Stimulated activated naive CD8-positive, alpha-beta T cell treated with anti-CD3 and anti-CD28 coated beads, Interleukin-15, Interleukin-2, amounts not matched to agents 100 U/mL and 50 U/mL, for 24 hours (primary cell): ENCODE measurements at places on chromosomes 12 and 14.

GRCh38 chr12:57803319-57803893 lies 15.1 kb downstream of the AVIL start:
- peak; percentile 34 for DNase-seq

- no peak for DNase-seq
Measured at GRCh38 chr12:466762-467161, 7.0 kb downstream of the B4GALNT3 start.

GRCh38 chr12:45890276-45890675 lies 100.1 kb downstream of the SCAF11 start:
- DNase-seq: no peak

GRCh38 chr12:113506867-113507266 lies 35.2 kb upstream of the LHX5 start:
- no peak for DNase-seq

DNA sequence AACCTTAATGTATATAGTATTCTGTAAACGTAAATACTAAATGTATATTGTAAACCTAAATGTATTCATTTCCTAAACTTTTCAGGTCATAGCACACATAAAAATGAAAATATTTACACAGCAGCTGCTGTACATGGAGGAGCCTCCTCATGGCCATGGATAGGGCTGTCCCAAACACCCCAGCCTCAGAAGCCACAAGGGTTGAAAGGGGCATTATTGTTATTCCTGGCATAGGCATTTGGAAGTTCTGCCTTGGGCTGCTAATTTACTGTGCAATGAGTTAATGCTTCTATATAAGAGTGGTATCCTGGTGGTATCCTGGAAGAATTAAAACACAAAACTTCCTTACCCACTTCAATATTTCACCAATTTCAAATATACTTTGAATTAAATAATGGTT lies 159.4 kb downstream of the SLC5A8 start:
- DNase-seq: no peak

DNA sequence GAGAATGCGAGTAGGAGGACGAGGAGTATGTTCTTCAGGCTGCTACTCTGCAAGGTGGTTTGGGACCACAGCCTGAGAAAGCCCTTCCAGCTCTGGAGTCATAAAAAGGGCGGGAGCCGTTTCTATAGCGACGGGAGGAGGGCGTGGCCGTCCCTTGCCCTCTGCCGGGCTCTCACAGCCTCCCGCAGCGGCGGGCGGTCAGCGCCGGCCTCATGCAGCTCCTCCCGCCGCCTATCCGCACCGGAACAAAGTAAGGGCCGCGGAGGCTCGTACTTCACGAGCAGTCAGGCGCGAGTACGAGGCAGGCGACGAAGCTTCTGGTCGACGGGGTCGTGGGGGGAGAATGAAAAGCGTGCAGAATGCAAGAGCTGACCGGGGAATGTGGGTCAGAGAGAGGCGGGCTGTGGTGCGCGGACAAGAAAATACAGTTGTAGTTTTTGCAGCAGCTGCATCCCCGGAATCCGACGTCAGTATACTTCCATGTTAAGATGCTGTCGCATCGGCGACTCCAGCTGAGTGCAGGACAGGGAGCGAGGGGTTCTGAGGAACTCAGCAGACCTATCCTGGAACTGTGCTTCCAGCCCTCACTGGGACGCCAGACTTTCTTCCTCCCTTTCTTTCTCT lies at the start of gene DYRK4:
TSS of gene DYRK4 (plus strand) at position 175 of the 624 bp plus-strand sequence. CDS start at position 213, 38 bp downstream.
- DNase-seq: no peak

- DNase-seq: no peak
Measured at GRCh38 chr14:70920608-70921007, 13.3 kb downstream of the PCNX1 start.

DNA sequence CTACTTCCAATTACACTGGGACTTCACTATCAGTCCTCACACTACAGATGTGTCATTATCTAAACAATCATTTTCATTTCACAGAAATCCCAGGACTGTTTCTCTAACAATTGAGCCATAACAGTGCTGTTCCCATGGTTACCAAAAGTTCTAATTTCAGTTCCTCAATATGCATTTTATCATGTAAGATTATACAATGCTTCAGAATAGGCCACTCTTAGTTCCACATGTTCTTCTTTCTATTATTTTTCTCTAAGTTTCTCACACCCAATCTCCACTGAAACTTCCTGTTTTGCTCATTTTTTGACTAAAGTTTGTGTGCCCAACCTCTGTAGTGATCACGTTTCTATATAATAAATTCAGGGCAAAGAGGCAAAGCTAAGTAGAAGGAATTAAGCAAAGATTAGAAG lies 185.8 kb downstream of the DUSP6 start:
- no peak for DNase-seq

DNA sequence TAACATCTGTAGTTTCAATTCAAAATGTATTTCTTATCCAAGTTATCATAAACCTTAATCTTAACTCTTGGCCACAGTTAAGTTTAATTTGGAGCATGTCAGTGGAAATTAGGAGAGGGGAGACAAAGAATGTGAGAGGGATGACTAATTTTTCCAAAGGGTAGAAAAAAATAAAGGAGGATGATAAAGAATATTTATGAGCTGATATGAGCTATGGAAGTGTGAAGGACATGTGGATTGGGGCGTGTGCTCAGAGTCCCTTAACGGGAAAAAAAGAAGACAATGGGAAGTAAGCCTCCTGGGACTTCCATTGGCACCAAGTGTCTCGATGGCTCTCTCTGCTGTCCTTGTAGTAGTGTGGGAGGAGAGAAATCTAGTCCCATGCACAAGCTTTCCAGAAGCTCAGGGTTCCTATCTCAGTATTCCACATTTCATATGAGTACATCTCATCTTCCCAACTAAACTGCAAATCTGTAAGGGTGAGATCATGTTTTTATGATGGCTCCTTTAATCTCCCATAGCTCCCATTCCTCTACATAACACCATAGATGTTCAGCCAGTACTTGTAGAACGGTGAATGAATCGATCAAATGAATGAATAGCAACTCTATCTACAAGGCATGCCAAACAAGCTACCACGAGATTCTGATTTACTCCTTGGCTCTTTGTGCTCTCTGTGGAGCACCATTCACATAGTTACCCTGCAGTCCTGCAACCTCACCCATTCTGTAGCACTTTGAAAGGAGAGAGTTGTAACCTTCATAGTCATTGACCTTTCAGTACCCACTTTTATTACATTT lies 27.4 kb downstream of the BCL2L14 start:
- DNase-seq: no peak

DNA sequence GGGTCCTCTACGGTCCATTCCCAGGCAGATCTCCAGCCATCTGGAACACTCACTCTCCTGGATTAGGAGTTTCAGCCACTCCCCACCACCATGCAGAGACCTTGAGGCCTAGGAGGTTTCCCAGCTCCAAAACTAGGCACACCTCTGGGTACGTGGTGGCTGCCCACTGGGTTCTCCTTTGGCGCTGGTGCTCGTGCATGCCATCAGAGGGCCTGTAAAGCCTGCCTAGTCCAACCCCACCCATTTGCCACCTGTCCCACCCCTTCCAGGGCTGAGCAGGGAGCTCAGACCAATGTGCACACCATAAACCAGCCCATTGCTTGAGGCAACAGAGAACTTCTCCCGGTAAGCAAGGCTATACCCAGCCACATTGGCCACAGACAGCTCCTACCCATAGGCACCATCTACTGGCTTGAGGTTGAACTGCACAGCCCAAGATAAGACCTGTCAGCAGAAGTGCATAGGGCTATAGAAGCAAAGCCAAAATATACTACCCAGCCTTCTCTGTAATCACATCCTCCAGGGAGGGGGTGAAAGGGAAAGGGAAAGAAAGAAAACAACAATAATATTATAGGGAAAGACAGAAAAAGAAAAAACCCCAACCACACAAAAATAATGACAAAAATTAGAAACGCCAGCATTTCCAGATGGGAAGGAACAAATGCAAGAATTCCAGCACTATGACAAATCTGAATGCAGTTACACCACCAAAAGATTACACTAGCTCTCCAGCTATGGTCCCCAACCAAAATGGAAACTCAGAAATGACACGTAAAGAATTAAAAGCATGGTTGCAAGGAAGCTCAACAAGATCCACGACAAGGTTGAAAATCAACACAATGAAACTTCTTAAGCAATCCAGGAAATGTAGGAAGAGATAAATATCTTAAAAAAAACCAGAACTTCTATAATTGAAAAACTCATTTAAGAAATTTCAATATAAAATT lies 111.9 kb upstream of the CCDC175 start:
- DNase-seq: peak; percentile 22

DNA sequence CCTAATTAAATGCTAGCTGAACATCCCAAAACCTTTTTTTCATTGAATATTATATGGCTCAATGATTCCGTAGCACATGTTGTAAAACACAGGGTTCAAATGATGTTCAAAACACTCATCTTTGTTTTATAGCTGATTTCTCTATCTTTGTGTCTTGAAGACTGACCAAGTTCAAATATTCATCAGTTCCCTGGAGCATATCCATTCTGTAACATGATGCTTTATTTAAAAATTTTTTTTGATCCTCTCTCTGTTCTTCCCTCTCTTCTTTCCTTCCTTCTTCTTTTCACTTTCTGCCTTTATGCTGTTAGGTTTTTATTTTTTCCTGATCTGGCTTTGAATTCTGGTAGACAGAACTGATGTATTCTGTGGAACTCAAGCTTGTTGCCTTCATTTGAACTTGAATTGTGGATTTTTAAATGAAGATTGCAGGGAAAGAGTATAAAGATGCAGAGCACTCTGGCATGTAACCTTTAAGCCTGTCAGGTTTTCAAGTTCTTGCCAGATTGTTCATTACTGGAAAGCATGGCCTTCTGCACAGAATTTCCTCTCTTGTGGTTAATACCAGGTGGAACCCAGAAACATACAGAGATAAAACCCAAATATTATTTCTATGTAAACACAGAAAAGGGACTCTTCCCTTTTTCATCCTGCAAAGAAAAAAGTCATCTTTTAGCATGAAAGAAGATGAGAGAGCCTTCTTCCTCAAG lies 39.5 kb downstream of the PROX2 start:
- DNase-seq: no peak

- DNase-seq: no peak
Measured at GRCh38 chr12:93991829-93992461, 156.4 kb upstream of the PLXNC1 start.

- DNase-seq: no peak
Measured at GRCh38 chr14:65210822-65211182, 108.5 kb upstream of the MAX start.

GRCh38 chr12:106527356-106527755 lies 55.4 kb upstream of the RFX4 start:
- DNase-seq: no peak

DNA sequence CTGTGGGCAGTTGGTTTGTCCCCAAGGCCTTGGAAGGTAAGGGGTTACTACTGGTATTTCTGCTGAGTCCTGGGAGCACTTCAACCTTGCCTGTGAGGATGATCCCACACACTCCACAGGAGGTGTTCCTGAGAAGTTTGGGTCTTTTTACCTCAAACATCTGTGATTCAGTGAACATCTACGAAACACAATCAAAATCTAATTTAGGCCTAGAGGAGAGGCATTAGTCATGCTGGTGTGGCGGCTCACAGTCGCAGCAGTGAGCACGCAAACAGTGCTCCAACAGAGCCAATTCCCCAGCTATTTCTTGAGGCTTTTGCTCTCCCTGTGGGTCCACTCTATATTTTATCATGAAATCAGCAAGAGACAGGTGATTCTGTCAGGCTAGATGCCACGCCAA lies 107.6 kb downstream of the APAF1 start:
- DNase-seq: no peak

DNA sequence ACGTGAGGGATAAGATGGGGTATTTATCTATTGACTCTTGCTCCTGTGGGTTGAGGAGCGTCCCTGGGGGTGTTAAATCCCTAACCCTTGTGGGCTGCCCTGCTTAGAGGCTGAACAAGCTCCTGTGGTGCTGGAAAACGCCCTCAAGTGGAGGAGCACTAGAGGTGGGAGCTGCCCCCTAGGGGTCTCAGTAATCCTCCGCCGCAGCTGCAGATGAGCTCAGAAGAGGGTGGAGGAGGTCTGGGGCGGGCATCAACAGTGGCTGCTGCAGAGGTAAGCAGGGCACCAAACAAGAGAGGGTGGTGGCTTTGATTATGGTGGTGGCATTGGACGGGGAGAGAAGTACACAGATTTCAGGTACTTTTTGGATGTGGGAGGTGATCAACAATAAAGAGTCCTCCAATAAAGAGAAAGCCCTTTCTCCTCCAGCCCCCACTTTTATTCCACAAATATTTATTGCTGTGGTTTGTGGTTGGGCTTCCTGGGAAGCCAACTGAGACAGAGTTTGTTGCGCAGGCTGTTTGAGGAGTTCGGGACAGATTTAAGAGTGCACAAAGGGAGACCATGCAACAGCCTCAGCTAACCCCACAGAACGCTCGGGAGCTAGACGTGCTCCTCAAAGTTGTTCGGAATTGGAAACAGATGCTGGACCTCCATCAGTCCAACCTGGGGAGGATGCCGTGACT lies 179.9 kb downstream of the ADCK1 start:
- DNase-seq: no peak

DNA sequence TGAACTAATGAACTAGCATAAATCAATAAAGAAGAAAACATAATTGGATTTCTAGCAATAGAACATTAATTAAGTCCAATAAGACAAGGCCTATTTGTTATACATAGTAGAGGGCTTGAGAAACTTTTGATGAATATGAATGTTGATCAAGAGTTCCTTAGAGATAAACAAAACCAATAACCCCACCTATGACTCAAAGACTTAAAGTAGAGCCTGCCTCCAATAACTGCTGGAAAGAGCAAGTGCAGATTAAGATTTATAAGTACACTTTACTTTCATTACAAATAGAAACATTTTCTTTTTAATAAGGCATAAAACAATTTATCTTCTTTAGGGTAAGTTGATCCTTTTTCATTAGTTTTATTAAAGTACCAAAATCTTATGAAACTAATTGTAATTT lies 185.7 kb downstream of the SRGAP1 start:
- no peak for DNase-seq

- DNase-seq: no peak
Measured at GRCh38 chr12:104348283-104348993, 44.9 kb downstream of the EID3 start.

- DNase-seq: no peak
Measured at GRCh38 chr12:130831246-130831645, 7.8 kb downstream of the STX2 start.

DNA sequence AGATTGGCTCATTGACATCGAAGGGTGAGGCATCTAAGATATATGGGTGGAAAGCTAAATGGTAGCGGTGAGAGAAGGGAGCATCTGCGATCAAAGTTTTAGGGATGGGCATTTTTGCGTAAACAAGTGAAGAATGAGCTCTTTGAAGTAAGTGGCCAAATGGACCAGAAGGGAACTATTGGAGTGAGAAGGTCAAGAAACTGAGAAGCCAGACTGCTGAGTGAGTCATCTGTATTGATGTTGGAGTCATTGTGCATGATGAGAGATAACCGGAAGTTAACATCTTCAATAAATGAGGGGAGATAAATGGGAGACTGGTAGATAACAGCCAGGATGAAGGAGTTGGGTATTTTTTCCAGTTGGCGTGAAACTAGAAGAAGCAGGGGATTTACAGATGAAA lies 271.9 kb upstream of the PDE3A start:
- no peak for DNase-seq
